Activated naive CD8-positive, alpha-beta T cell treated with anti-CD3 and anti-CD28 coated beads for 36 hours (primary cell): ENCODE measurements at places on chromosomes 3 and 15. TPM values are rescaled to one million over a fixed set of nuclear protein-coding genes. Genes with fewer than 3 reads are reported as not detected.
A peak's percentile ranks its signal among the peaks of the same experiment; 100 is the strongest.

DNA sequence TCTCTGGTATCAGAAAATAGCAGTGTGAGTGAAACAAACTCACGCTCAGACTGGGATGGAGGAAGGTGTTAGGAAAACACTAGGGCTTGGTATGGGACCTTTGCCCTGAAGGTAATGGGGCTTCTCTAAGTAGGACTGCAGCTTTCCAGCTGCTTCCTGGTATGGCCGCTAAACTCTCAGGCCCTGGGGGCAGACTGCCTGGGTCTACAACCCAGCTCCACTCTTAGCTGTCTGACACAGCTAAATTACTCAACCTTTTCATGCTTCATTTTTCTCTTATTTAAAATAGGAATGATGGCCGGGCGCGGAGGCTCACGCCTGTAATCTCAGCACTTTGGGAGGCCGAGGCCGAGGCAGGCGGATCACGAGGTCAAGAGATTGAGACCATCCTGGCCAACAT, 5.2 kb upstream of the YEATS2 start:
- DNase-seq: no peak

DNA sequence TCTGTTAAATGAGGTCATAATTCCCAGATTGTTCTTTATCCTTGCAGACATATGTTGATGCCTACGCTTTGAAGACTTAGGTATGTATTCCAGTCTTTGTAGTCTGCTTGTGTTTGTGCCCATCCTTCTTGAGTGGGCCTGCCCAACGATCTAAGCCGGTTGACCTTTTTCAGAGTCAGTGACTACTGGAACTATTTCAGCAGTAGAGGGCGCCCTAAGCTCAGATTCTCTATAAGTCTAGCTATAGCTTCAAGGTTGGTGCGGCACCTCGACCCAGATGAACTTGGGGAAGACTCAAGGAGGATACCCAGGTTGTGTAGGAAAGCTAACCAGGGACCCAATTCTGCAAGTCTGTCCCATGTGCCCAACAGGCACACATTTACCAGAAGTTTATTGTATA, 228.8 kb upstream of the PPP2R3A start:
- DNase-seq: no peak

C3orf85 gene
- not detected for total RNA-seq

GRCh38 chr15:74403588-74403919, 30.2 kb downstream of the SEMA7A start:
- DNase-seq: no peak

CXCR6 gene
- 0.58 TPM for total RNA-seq

EIF1B gene
- 56.5 TPM for total RNA-seq

DNA sequence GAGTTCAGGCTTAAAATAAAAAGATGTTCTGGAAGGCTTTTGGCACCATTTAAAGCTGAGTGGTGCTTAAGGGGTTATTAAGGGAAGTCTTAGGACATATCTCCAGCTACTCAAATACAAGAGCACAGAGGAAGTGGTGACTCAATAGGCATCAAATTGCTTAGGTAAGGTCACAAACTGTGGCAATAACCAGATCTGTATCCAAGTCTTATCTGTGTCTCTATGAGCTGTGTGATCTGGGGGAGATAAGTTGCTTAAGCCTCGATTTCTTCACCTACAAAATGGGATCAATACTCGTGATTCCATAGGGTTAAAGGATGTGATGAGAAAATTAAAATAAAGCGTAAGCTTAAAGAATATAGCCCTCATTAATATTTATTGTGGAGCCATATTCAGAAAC, 7.6 kb downstream of the HDC start:
- no peak for DNase-seq

GRCh38 chr3:179363332-179363731, 15.8 kb downstream of the MFN1 start:
- no peak for DNase-seq

SLC6A11 gene
- total RNA-seq: not detected

ILDR1 gene
- not detected for total RNA-seq

- DNase-seq: peak; percentile 23
These were observed 927 bp downstream of the SMAD6 start for GRCh38 chr15:66702787-66703539.

CYP1A1 gene
- total RNA-seq: 4.7 TPM

- peak; percentile 22 for DNase-seq
These were observed 942 bp downstream of the ELP6 start for GRCh38 chr3:47512416-47513124.

- no peak for DNase-seq
These were observed 121.1 kb downstream of the TPRG1 start for GRCh38 chr3:189292667-189293484.

SLCO2A1 gene
- total RNA-seq: 0.08 TPM

DNA sequence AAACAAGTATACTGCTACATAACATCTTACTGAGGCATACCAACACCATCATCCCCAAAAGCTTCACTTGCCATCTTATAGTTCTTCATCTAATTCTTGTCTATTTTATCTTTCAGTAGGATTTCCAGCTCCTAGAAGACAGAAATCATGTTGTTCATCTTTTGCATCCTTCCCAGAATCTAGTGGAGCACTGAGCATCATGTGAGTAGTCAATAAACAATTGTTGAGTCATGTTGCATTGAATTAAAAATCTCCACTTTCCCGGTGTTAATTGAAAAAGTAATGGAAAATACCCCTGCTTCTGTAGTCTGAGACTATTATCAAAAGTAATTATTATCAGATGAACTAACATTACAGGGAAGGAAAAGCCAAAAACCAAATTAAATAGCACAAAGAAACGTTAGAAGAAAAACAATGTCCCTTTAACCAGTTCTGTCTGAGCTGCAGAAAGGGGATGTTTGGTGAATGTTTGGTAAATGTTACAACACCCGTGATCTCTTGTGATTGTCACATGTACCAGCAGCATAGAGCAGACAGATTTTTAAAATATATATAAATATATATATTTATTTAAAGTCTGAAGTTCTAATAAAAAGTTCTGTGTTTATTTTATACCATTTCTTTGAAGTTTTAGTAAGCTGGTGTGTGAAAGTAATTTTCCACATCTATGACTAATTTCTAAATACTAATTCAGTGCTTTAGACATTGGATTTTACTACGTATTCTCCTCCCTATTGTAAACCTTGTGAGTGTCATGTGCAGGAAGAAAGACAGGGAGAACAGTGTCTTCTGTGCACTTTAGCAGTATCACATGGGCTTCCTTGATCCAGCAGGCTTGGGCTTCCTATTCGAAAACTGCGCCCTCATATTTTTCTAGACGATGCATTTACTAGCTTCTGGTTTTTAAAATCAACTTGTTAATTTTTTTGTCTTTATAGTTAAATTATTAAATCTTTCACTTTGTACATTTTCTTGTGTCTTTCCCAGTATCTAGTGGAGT, 85.6 kb downstream of the RAP2B start:
- DNase-seq: no peak

FAM162A gene
- total RNA-seq: 147 TPM

FSIP1 gene
- total RNA-seq: 0.74 TPM

DNA sequence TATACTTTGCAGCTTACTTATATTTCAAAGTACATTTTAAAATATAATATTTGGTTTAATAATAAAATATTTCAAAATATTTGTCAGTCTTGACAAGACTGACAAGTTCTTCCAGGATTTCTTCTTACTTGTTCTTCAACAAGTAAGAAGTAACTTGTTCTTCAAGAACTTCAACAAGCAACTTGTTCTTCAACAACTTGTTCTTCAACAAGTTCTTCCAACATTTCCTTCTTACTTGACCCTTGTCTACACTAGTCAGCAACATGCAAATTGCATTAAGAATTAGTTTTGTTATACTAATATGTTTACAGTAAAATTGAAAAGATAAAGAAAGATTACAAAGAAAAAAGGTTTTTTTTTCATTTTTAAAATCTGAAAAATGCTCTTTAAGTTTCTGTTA, 731.7 kb downstream of the NSUN3 start:
- DNase-seq: no peak

DNA sequence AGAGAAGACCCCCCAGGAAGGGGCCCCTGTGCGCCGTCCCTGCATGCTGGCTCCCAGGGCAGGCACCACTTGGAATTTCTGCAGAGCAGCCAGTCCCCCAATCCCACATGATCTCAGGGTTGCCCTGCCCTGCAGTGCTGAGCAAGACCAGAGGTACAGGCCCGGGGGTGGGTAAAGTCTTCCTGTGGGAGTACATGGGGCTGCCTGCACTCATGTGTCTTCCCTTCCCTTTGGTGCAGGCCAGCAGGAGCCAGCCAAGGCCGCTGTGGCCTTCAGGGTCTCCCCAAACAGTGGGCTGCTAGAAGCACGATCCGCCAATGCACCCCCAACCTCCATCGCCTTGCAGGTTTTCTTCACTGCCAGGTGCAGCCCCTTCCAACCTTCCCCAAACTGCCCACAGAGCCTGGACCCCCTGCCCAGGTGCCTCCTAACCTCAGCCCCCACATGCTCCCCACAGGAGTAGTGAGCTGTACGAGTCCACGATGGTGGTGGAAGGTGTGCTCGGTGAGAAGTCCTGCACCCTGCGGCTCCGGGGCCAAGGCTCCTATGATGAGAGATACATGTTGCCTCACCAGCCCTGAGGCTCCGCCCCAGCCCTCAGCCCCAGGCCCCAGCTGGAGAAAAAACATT, 15.0 kb downstream of the ACAA1 start:
- no peak for DNase-seq

- no peak for DNase-seq
These were observed 84.7 kb downstream of the MRPL46 start for GRCh38 chr15:88382482-88382983.

DNA sequence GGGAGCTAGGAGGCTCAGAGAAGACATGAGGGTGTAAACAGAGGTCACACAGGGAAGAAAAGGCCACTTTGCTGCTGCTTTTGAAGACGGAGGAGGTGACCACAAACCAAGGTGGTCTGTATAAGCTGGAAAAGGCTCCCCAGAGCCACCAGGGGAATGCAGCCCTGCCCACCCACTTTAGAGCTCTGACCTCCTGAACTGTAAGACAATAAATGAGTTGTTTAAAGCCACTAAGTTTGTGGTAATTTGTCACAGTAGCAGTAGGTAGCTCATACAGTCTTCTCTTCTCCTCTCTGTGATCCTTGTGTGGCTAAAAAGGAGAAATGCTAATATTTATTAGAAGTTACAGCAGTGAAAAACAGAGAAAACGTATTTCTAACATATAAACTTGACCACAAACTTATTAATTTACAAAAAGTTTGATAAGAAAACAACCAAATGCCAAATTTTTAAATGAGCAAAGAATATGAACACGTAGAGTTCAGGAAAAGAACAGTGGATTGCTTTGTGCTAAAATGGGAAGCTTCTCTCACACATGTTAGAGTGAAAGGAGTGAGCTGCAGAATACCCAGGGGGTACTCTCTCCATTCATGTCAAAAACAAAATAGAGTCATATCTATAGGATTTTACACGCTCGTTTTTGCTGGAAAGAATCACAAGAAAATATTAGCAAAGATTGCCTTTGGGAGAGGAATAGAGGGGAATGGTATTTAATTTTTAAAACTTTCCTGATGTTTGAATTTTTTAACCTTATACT, 71.0 kb downstream of the NOX5 start:
- no peak for DNase-seq

C3orf62 gene
- 4.0 TPM for total RNA-seq

- no peak for DNase-seq
These were observed 63.9 kb downstream of the CHAC1 start for GRCh38 chr15:41017066-41017735.

CHRNA5 gene
- total RNA-seq: 6.3 TPM

DNA sequence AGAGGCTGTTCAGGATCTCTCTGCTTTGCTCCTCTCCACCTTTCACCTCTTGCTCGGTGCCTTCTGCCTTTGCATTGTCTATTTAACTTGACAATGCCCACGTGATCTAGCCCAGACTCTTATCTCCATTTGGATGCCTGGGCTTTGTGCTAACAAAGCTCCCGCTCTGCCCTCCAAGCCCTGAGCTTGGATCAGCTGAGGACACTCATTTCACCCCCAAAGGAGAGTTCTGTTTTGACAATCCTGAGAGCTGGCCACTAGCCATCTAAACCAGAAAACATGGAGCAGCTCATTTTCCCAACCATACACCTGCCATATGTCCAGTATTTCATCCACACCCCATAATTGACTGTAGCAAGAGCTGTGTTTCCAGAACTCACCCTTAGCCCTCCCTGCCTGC, 12.8 kb downstream of the GPR176 start:
- no peak for DNase-seq

- no peak for DNase-seq
These were observed 27.0 kb upstream of the RASGRF1 start for GRCh38 chr15:79117442-79118204.

GRCh38 chr15:80115021-80115420, 37.8 kb upstream of the FAH start:
- no peak for DNase-seq

GNB4 gene
- 2.9 TPM for total RNA-seq

C3orf20 gene
- 0.14 TPM for total RNA-seq
